ENCODE measurements at places on chromosomes 3 and 15.

DNA sequence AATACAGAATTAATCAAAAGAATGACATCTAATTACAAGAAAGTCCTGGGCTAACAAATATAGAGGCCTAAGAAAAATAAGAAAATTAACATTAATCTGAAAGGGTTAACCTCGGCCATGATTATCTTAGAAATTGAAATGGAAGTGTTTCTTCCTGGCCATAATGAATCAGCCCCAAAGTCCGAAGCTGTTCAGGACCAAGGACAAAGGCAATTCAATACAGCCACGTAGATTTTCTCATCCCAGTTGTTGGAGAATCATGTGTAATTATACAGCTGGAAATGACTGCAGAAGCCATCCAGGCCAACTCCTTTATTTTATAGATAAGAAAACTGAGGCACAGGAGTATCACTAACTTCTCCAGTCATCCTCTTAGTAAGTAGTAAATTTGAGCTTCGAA, 38.0 kb upstream of the GBE1 start:
- DNase-seq, result peak; percentile 12

GRCh38 chr3:65935724-65936123, 103.0 kb downstream of the MAGI1 start:
- DNase-seq, result no peak

- peak; percentile 19 for DNase-seq
Measured at GRCh38 chr15:98718426-98719136, 70.2 kb downstream of the IGF1R start.

DNA sequence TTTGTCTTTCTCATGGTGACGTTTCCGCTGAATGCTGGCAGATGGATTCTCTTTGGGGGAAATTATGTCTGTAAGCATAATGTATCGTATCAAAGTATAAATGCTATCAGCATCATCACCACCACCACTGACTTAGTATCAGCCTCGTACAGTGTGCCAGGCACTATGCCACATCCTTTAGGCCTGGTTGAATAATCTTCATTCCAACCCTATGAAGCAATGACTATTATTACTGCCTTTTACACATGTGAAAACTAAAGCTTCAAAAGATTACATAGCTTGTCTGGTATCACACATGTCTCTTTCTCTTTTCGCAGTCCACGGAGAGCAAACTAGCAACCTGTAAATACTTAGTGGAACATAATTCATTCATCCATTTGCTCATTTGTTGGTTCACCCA, 166.7 kb upstream of the PRICKLE2 start:
- DNase-seq, result peak; percentile 52

- DNase-seq, result peak; percentile 83
Measured at GRCh38 chr3:161171113-161171512, 50.0 kb upstream of the NMD3 start.

DNA sequence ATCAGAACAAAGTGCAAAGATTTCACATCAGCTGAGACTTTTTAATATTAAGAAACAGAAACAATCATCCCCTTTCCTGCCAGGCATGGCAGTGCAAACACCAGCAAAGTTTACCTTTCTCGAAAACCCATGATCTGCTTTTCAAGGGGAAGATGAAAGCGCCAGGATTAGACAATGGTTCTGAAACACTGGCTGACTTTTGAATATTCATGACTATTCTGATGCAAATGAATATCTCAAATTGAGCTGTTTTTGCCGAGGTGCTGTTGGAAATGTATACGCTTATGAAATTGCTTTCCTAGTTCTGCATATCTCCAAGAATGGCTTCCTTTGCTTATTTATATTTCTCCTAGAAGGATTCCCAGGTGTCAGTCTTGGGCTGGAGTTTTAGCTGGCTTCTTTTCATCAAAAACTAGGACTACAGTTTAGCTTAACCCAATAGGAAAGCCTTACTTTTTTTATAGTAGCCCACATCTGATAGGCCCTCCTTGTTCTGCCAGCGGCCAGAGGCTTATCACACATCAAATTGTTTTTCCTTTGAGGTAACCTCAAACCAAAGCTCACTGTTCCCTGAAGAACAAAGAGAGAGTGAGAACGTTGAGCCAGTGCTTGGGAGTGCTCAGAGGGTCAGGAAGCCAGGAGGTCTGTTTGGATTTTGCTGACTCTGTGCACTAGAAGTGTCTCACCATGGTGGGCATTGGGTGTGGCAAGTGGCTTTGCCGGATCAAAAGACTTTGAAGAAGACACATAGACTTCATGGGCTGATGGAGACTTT, 74.0 kb upstream of the PLCL2 start:
- DNase-seq, result no peak

DNA sequence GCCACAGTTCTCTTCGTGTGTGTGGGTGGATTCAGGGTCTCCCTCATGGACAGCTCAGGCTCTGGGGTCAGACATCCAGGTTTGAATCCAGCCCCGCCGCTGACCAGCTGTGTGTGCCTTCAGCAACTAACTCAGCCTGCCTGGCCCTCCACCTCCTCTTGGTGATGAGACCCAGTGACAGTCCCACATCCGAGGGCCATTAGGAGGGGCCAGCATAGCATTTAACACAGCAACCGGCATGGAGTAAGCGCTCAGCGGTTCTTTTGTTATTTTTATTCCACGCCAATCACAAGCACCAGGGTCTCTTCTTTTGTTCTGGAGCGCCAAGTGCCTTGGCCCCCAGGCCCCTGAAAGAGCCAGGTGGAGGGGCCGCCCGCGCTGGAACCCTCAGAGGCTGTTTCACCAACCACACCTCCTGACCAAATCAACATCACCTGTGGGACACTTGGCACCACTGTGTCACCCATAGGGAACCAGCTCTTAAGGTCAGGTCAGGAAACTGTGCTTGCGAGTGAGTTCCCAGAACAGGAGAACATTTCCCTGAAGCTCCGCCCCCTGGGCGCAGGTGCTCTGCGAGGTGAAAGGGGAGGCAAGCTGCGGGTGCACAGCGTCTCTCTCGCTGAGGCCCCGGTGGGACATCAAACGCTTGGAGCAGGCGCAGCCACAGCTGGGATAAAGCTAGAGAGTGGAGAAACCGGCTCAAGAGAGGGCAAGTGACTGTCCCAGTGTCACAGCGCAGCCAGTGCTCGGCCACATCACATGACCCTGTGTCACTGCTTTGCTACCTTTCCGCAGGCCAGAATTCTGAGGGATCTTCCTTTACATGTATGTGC, 311.3 kb downstream of the UACA start:
- no peak for DNase-seq

GRCh38 chr3:71211083-71211482, 372.4 kb downstream of the FOXP1 start:
- no peak for DNase-seq

GRCh38 chr3:16377847-16378302, 112.9 kb downstream of the OXNAD1 start:
- DNase-seq, result no peak

- DNase-seq, result peak; percentile 66
Measured at GRCh38 chr3:143332026-143332425, 212.5 kb downstream of the CHST2 start.

DNA sequence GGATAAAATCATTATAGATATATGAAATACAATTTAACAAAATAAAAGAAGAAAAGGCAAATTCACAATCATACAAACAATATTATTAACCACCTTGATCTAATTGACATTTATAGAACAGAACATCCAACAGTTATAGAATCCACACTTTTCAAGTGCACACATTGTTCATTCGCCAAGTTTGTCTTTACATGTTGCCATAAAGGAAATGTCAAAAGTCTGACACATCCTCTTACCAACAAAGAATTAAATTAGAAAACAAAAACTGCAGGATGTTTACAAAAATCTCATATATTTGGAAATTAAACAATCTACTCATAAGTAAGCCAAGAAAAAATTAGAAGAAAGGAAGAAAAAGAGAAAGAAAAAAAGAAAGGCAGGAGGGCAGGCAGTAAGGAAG, 909.2 kb upstream of the EPHA6 start:
- DNase-seq, result no peak

GRCh38 chr3:30020380-30020779, 586.0 kb upstream of the TGFBR2 start:
- no peak for DNase-seq

DNA sequence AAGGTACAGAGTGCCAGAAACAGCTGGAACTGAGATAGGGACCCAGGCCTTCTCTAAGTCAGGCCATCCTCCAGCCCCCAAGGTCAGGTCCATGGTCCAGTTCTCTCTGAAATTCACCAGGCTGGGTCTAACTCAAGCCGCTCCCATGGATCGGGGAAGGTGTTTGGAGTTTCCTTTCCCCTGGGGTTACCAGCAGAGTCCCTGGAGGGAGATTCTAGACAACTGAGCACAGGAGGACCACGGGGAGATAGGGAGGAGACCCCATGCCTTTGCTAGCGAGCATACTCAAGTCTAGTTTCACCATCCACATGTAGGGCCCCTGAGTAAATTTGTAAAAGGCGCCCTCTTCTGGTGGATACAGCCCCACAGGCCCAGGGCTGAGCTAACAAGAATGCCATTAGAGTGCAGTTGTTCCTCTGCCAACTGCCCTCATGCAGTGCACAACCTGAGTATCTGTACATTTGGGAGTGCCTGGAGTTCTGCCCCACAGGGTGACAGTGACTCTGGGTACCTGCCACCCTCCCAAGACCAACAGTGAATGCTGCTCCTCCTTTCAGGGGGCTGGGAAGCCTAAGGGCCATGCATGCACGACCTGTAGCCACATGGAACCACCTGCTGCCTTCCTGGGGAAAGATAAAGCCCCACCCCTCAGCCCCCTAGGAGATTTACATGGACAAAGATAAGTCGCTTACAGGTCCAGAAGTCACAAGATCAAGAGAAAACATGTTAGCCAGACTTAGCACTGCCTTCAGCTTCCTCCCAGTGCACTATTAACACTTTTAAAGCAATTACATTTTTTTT, 89.0 kb downstream of the IQSEC1 start:
- DNase-seq, result peak; percentile 63

DNA sequence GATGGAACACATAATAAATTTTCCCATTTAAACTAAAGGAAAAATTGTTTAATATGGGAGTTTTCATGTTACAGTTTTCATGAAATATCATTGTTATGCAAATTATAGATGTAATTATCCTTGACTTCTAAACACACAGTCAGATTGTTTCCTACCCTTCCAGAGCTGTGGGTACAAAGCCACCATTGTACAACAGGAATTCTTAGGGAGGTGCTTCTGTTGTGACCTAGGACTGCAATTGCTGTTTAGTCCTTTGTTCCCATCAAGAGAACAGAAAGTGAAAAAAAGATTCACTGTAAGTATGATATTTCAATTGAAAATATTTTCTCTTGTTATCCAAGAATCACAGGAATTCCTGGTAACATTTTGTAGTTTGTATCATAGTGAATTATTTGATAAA, 455.3 kb upstream of the NAALADL2 start:
- no peak for DNase-seq

- DNase-seq, result peak; percentile 99
Measured at GRCh38 chr3:197394464-197395321, 96.3 kb upstream of the DLG1 start.

GRCh38 chr3:196739671-196740480, at the start of gene PAK2:
TSS of gene PAK2 (plus strand) at chr3:196739857. CDS start at chr3:196782647, 42,790 bp downstream.
- peak; percentile 90 for DNase-seq

DNA sequence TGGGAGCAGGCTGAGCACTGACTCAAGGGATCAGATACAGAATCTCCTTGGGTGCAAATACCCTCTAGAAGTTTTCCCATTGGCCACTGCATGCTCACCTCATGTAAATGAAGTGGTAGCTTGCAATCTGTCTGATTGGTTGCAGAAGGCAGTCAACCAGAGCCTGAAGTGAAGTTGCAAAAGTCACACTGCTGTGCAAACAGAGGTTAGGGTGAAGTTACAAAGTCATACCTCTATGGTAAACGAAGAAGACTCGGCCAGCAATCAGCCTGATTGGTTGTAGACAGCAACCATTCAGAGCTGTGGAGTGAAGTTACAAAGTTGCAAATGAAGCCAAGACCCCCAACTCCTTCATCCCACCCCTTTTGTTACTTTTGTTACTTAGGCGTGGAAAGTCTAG, 27.1 kb downstream of the STARD9 start:
- no peak for DNase-seq

DNA sequence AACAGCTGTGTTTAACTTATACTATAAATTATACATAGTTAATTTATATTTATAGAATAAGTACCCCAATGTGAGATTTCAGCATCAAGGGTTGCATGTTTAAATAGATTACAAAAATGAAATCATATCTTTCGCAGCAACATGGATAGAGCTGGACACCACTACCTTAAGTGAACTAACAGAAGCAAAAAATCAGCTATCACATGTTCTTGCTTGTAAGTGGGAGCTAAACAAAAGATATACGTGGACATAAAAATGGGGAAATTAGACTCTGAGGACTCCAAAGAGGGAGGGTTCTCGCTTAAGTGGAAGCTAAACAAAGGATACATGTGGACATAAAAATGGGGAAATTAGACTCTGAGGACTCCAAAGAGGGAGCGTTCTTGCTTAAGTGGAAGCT, 626.5 kb upstream of the DPPA4 start:
- DNase-seq, result no peak
